Pericardium fibroblast (primary cell): ENCODE measurements at places on chromosomes 2 and 18. TPM values are rescaled to one million over a fixed set of nuclear protein-coding genes. Genes with fewer than 3 reads are reported as not detected.

The FAM124B gene
- total RNA-seq, result not detected in 2 replicates

The HDHD2 gene
- total RNA-seq, result 11.3 and 14.4 TPM in 2 replicates

The TFPI gene
- total RNA-seq, result 86.5 and 201 TPM in 2 replicates

The PLCL1 gene
- total RNA-seq, result 5.8 and 5.9 TPM in 2 replicates

The CYP1B1 gene
- 22.1 and 134 TPM in 2 replicates for total RNA-seq

The REG3G gene
- total RNA-seq, result not detected in 2 replicates

The GKN1 gene
- total RNA-seq, result not detected in 2 replicates

The KCNE4 gene
- 14.1 and 21.5 TPM in 2 replicates for total RNA-seq

The MAP3K19 gene
- not detected in 2 replicates for total RNA-seq

The AFF3 gene
- 0.17 and 0.58 TPM in 2 replicates for total RNA-seq
